CD4-positive, alpha-beta T cell (primary cell): ENCODE measurements at places on chromosomes 13 and 19. TPM values are rescaled to one million over a fixed set of nuclear protein-coding genes. Genes with fewer than 3 reads are reported as not detected.

Gene CYSLTR2
- 2.4 TPM for total RNA-seq

- H3K4me1 ChIP-seq = peaks cover 13% of the 10 kb centered on the region
- no peak for DNase-seq
- peak overlapping the region; percentile 67 for H3K4me3 ChIP-seq
- no peak overlapping the region for H3K27ac ChIP-seq
Measured at GRCh38 chr13:97435323-97435722, 1.4 kb downstream of the RAP2A start.

GRCh38 chr13:78185700-78186099, 267.1 kb upstream of the EDNRB start:
- no peak overlapping the region for H3K27ac ChIP-seq
- no peak for DNase-seq

GRCh38 chr19:54218960-54219661, 3.7 kb downstream of the LILRB3 start:
- no peaks in the 10 kb centered on the region for H3K27me3 ChIP-seq
- no peak for DNase-seq
- H3K4me1 ChIP-seq = peaks cover 8% of the 10 kb centered on the region
- H3K36me3 ChIP-seq = no peaks in the 10 kb centered on the region
- H3K27ac ChIP-seq = no peak overlapping the region
